ENCODE measurements at places on chromosomes 5 and 9.

GRCh38 chr5:72288924-72289323, 31.1 kb downstream of the MRPS27 start:
- no peak for DNase-seq

GRCh38 chr9:97039514-97039860, 545 bp upstream of the CTSV start:
- peak; percentile 76 for DNase-seq

- no peak for DNase-seq
Measured at GRCh38 chr9:8457816-8458215, 658.2 kb upstream of the DMAC1 start.

- DNase-seq, result peak; percentile 85
Measured at GRCh38 chr5:180331647-180331950, 21.5 kb downstream of the GFPT2 start.

- no peak for DNase-seq
Measured at GRCh38 chr5:138949988-138950387, 74.9 kb upstream of the LRRTM2 start.

- DNase-seq, result no peak
Measured at GRCh38 chr5:14420101-14420811, 161.3 kb upstream of the OTULINL start.

DNA sequence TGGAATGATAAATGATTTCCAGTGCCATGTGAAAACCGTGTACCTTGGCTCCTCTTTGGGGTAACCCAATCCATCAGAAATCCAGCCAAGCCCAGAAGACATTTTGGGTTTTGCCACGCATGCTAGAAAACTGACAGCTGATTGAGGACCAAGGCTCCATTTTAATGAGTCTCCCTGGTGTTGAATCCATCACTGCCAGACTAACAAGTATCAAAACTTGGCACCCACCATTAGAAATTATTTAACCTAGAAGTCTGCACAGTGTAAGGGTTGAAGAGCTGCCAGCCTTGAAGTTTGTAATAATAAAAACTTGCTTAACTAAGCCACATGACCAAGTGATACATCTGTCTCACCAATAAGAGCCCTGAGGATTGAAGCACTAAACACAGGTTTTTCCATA, 369.9 kb downstream of the DNAH5 start:
- DNase-seq, result no peak

- DNase-seq, result no peak
Measured at GRCh38 chr9:137279741-137280473, 2.4 kb downstream of the TOR4A start.

- no peak for DNase-seq
Measured at GRCh38 chr5:61595426-61595825, 263.4 kb downstream of the ZSWIM6 start.

GRCh38 chr5:95283761-95284571, 928 bp downstream of the MCTP1 start:
- DNase-seq, result peak; percentile 69

DNA sequence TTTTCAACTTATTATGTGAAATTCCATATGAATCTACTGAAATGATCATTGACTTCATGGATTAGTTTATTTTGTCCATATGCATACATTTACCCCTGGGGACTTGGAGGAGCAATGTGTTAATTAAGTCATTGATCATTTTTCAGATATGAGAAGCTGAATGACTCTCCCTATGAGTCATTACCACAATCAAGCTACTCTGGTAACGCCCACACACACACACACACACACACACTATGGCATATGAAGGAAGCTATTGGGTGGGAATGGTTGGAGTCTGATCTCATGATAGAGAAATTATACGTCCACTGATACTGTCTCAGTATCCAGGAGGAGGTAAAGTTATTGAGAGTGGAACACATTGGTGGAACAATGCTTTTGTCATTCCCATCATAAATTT, 528.9 kb downstream of the AGTPBP1 start:
- DNase-seq, result no peak

GRCh38 chr9:83182071-83182470, 119.1 kb upstream of the RASEF start:
- no peak for DNase-seq

GRCh38 chr9:91333551-91333950, 28.2 kb downstream of the AUH start:
- no peak for DNase-seq

DNA sequence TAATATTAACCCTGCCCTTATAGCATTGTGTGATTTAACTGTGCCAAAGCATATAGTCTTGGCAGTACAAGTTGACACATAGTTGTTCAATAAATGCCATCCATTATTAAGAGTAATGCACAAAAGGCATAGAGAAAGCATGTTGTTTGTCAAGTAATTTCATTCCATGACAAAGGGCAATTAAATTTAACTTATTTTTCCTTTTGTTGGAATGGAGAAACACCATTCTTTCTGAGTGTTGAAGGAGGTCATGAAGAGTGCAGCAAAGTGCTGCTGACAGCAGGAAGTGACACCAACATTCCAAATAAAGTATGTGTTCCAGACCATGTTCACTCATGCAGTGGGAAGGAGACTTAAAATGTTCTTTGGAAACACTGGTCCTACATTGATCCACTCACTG, 29.1 kb downstream of the ANKDD1B start:
- DNase-seq, result no peak

- peak; percentile 25 for DNase-seq
Measured at GRCh38 chr9:124332361-124333202, 74.8 kb downstream of the NEK6 start.

- peak; percentile 82 for DNase-seq
Measured at GRCh38 chr9:128702949-128703615, 779 bp downstream of the PKN3 start.

DNA sequence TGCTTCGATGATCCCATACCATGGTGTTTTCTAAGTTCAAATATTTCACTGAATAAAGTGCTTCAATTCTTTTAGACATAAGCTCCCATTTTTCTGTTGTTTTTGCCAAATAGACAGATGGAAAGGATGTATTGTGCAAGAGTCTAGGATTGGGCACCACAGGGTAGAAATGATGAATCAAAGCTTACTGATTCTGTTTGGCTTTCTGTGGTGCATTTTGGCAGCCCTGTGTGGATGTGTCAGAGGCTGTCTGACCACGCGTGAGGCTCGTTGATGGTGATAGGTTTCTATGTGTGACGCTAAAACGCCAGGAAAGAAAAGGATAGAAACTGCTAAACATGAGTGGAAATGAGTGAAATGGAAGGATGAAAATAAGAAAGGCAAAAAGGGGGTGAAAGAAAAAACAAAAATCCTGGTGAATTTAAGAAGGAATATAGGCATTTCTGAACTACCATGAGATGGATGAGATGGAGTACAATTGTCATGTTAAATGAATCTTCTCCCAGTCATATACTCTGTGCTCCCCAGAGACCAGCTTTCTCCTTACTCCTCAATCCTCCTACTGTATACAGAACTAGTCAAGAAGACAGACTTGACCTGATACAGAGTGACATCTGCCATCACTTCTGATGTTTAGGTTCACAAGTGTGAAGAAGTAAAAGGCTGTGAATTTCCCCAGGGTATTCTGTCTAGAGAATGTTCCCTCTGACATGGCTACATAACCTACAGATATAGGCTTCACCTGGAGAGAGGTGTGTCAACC, 54.4 kb downstream of the ANKH start:
- DNase-seq, result no peak

GRCh38 chr9:137369061-137369787, 53.7 kb downstream of the EXD3 start:
- no peak for DNase-seq

- DNase-seq, result peak; percentile 75
Measured at GRCh38 chr9:137277329-137278041, at the start of gene TOR4A. TOR4A (plus strand) TSS chr9:137277726; CDS start chr9:137278690, 964 bp downstream.

GRCh38 chr9:13163287-13163686, 116.2 kb downstream of the MPDZ start:
- no peak for DNase-seq

DNA sequence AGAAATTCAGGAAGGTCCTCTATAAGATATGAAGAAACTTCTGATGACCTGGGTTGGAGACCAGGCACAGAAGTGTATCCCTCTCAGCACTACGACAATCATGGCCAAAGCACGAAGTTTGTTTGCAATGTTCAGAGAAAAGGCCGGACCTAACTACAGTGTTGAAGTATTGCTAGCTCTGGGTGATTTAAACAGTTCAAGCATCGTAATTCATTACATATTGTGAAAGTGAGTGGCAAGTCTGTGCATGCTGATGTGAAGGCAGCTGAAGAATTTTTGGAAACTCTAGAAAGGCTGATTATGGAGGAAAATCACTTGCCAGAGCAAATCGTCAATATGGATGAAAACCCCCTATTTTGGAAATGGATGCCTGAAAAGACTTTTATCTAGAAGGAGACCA, 67.2 kb upstream of the PANK3 start:
- DNase-seq, result no peak

- DNase-seq, result no peak
Measured at GRCh38 chr9:9523476-9524139, 1089.2 kb downstream of the PTPRD start.

- no peak for DNase-seq
Measured at GRCh38 chr5:58759745-58760144, 176.9 kb downstream of the RAB3C start.

DNA sequence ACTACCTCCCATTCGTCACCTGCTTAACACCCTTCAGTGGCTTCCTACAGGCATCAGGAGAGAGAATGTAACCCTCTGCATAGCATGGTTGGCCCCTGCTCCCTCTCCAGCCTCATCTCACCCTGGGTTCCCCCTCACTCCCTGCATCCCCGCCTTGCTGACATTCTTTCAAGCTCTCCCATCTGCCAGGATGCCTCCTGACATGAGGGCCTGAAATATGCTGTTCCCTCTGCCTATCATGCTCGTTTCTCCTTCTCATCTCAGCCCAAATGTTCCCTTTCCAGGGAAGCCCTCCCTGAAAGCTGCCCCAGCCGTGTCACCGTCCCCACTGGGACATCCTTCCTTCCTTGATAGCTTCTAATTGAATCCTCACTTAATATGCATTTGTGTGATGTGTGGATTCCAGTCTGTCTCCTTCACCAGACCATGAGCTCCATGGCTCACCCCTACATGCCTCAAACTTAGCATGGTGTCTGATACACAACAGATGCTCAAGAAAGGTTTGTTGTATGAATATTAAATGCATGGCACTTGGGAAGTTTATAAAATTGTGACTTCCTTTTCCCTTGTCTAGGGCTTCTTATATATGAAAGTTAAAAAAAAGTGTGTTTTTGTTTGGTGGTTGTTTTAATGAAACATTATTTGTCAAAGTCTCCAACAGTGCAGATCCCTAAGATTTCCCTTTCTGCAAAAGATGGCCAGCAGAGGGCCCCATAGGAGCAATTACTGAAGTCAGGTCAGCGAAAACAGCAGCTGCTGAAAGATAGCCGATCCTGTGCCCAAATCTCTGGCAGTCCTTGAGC, 7.3 kb upstream of the C5orf58 start:
- peak; percentile 88 for DNase-seq

- DNase-seq, result no peak
Measured at GRCh38 chr5:127400946-127401670, 110.5 kb downstream of the MEGF10 start.

DNA sequence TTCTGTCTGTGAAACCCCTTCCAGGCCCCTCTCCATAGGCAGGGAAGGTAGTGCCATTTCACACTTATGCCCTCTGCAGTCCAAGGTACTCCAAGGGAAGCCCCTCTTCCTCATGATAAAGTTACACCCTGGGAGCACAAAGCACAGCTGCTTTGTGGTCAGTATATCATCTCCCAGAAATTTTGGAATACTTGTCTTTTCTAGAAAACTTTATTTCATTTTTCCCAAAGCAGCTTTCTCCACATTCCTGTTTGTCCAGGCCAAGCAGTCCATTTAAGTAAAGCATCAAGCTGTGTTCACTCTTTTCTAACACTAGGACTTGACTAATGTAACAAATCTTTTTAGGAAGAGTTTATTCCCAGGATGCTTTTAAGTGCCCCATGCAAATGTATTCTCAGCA, 371.8 kb upstream of the RGMB start:
- DNase-seq, result no peak

DNA sequence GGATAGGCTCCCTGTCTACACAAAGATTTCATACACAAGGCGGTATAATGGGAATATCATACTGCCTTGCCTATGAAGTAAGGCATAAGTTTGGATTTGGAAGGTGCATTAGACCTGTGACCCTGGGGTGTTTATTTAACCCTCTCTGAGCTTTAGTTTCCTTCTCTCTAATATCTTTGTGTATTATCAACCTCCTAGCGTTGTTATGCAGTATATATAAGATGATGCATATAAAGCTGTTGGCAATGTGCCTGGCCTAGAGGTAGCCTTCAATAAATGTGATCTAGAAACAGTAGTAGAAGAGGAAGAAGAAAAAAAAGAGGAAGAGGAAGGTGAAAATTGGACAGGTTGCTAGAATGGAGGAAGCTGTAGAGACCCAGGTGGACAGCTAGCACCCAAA, 311.6 kb upstream of the CLINT1 start:
- DNase-seq, result no peak

DNA sequence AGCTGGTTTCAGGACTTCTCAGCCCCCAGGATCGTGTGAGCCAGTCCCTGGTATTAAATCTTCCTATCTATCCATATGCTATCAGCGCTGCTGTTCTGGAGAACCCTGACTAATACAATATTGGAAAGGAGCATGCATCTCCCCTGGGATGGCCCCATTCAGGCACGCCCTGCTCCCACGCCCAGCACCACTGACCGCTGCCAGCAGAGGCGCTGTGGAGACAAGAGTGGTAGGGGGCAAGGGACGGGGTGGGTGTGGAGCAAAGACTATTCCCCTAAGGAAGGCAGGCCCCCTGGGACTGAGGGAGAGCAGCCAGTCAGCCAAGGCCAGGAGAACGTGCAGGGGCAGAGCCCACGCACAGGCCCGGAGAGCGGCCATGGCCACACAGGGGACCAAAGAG, 116.0 kb downstream of the VAV2 start:
- peak; percentile 66 for DNase-seq

DNA sequence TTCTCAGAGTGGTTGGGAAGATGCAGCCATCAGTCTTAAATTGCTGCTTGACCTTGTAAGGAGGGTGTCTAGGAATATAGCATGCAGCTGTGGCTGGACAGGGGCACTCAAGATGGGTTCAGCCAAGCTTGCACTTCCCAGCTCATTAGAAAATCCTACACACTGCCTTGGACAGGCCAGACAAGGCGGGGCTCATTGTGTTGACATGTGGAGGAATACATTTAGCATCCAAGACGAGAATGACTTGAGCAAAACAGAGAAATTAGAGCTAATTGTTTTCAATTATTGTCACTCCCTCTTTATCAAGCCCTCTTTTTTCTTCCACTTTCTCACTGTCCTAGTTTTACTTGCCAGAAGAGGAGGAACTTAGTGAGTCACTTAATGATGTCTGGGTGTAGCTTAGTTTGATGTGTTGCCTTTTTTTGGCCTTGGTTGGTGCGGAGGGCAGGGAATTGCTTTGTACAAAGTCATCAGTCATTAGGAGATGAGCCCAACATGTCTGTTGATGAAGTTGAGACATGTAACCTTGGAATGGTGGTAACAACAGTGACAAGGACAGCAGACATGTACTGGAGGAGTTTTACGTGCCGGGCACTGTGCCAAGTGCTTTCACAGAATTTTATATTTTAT, 1219.3 kb upstream of the WWC1 start:
- no peak for DNase-seq

- no peak for DNase-seq
Measured at GRCh38 chr9:111016426-111017045, 21.7 kb downstream of the LPAR1 start.

- DNase-seq, result no peak
Measured at GRCh38 chr5:135724617-135725016, 109.8 kb upstream of the SLC25A48 start.

Data from neural progenitor cell (in vitro differentiated cells).